ENCODE measurements at places on chromosomes 4 and X.

GRCh38 chr4:142380052-142380602 is 466.0 kb downstream of the INPP4B start:
- DNase-seq = no peak

GRCh38 chr4:56323327-56323726 is 64.0 kb downstream of the AASDH start:
- no peak for DNase-seq

DNA sequence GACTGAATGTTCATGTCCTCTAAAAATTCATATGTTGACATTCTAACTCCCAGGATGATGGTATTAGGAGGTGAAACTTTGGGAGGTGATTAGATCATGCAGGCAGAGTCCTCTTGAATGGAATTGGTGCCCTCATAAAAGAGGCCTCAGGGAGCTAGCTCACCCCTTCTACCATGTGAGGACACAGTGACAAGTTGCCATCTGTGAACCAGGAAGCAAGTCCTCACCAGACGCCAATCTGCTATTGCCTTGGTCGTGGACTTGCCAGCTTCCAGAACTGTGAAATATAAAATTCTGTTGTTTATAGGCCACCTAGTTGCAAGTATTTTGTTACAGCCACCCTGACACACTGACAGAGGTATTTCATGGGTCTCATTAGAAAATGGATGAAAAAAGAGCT is 28.5 kb upstream of the LONRF3 start:
- no peak for DNase-seq

DNA sequence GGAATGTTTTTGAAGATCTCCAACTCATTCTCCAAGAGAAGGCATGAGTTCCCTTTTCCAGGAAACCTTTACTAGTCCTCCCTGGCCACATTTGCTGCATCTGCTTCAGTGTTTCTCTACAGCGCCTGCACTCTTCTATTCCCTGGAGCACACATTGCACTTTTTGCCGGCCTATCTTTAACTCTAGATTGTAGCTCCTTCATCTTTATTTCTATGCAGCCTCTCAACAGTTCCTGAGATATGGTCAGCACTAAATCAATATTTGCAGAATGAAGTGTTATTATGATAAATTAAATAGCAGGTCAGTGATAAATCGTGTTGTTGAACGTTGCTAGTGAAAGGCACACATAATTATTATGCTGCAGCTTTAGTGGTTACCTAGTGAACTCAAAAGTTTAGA is 88.3 kb downstream of the VCX3A start:
- DNase-seq = no peak

DNA sequence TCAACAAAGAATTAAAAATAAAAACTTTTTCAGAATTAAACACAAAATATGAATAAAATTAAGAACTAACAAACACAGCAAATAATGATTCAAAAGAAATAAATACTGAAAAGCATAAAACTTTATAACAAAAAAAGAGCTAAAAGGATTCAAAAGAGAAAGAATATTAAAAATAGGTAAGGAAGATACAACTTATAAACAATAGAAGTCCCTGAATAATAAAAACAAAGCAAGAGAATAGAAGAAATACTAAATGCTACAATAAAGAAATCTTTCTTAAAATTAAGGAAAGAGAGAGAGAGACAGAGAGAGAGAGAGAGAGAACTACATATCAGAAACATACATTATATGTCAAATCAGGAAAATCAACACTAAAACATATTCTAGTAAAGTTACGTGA is 619.9 kb upstream of the SLIT2 start:
- DNase-seq = no peak

GRCh38 chrX:43953218-43953617 is 20.0 kb downstream of the NDP start:
- DNase-seq = no peak

- no peak for DNase-seq
Measured at GRCh38 chr4:86386201-86386600, 26.3 kb upstream of the MAPK10 start.

GRCh38 chrX:7889135-7889534 is 38.1 kb downstream of the PNPLA4 start:
- no peak for DNase-seq

DNA sequence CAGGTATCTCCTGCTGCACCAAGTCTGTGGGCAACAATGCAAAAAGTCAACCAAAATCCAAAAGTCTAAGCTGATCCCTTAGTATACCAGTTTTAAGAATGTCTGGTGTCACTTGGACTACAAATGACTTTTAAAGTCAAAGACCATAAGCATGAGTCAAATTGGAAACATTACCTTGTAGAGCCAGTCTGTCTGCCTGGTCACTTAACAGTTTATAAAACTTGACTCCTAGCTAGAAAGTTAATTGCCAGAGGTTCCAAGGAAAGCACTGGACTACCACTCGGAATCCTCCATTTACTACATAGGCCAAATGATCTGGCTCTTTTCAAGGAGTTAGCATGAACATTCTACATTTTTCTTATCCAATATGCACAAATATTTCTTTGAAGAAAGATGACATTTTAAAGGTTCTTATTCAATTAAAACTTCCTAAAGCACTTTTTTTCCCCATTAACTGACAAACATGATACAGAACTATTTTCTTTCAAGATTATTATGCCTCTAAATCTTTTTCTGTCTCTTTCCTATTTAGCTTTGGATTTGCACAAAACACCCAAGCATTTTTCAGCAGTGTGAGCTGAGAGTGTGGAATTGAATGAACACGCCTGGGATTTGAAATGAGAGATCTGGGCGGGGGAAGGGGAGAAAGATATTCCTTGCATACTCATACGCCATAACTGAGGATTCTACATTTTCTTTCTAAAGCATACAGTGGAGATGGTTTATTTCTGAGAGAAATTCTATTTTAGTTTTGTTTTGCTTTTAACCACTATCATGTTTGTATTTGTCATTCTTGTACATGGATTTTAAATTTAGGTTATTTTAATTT is 188.4 kb downstream of the SHROOM3 start:
- DNase-seq = no peak

DNA sequence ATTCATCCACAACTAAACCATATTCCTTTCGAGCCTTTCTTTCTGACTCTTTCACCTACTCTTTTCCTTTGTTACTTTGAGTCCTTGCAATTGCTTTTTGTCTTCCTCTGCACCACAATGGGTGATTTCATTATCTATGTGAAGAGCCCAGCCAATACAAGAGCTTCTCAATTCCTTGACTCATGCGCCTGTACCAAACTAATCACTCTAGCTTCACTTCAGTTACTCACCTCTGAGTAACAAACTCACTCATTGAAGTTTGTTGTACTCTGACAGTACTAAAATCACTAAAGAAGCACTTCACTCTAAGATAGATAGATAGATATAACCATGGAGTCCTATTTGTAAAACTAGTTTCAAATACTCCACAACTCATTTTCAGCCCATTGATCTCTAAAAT is 191.7 kb upstream of the EPHA5 start:
- DNase-seq = no peak

DNA sequence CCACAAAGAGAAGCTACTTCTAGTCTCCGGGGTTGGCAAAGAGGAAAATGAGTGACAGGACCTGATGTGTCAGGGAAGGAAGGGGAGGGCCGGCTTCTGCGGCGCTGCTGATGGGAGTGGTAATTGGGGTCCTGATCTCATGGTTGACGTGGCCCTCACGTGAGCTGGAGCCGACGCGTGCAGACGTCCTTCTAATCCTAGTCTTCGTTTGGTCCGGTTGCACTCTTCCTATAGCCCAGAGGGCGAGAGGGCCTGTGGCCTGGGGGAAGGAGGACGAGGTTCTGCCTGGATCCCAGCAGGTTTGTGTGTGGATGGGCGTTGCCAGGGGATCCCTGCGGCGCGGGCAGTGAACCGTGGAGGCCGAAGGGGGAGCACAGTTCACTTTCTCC is at the start of gene ARMCX1:
Gene ARMCX1 (plus strand): TSS at position 186 of the 389 bp plus-strand sequence. CDS start 2,384 bp downstream, outside the sequence.
- DNase-seq = peak; percentile 68

DNA sequence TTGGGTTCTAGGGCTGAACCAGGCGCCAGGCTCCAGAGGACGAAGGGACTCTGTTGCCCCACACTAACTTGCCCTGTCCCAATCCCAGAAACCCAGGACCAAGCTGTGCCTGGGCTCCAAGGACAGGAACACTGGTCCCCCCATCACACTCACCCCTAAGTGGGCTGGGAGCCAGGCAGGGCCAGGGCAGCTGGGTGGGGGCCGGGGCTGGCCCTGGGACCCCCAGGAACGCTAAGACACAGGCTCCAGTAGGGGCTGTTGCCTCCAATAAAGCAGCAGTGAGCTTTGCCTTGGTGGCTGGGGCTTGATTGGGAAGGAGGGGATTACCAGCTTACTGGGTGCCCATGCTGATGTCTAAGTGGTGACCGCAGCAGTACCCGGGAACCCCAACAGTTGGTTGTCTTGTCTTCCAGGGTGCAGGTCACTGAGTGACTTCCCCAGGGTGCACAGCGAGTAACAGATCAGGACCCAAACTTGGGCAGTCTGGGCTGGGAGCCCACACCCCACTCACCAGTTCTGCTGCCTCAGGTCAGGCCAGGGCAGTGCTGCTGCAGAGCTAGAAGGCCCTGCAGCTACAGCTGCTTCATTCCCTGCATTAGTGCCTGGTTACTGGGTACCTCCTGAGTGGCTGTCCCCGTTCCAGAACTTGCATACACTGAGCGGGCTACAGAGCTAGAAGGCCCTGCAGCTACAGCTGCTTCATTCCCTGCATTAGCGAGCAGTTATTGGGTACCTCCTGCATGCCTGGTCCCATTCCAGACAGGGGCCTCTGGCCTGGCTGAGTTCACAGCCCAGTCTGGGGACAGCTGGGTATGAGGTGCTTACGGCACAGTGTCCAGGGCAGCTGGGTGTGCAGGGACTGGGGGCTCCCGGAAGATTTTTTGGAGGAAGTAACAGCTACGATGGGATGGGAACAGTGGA is 9.4 kb upstream of the ADD1 start:
- no peak for DNase-seq

GRCh38 chr4:15878011-15878410 is 60.5 kb downstream of the FGFBP1 start:
- no peak for DNase-seq

DNA sequence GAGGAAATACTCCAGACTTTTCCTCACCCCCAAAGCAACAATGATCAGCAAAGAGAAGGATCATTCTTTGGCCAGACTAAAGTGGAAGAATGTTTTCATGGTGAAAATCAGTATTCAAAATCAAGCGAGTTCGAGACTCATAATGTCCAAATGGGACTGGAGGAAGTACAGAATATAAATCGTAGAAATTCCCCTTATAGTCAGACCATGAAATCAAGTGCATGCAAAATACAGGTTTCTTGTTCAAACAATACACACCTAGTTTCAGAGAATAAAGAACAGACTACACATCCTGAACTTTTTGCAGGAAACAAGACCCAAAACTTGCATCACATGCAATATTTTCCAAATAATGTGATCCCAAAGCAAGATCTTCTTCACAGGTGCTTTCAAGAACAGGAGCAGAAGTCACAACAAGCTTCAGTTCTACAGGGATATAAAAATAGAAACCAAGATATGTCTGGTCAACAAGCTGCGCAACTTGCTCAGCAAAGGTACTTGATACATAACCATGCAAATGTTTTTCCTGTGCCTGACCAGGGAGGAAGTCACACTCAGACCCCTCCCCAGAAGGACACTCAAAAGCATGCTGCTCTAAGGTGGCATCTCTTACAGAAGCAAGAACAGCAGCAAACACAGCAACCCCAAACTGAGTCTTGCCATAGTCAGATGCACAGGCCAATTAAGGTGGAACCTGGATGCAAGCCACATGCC is 89.7 kb downstream of the TET2 start:
- no peak for DNase-seq

DNA sequence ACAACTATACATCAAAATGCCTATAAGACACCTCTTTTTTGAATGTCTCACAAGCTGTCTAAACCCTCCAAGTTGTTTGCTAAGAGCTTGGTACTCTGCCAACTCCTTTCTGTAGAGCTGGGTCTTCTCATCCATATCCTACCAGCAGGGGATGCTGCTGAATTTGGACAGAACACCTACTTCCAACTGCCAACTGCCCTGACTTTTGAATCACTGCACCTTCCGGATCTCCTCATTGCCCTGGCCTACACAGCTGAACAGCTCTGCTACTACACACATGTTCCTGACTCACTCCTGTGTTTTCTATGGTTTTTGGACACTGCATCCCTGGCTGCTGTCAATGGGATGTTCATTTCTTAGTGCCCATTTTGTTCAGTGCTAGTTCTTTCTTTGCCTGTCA is 18.7 kb downstream of the FAM184B start:
- peak; percentile 20 for DNase-seq

DNA sequence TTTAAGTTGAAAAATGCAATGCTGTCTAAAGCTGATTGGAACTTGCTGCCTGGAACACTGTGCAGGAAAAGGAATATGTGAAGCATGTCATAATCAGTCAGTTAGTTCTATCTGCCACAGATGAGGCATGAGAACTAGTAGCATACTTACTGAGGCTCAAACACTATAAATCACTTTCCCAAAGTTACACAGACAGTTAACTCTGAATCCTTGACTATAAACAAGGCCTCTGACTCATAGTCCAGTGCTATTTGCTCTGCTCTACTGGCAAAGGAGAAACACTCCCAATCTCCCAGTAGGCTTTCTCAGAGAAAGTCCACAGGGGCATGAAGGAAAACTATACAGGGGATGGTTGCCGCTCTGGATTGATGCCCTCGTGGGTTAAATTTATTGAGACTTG is 2078.4 kb upstream of the TENM3 start:
- no peak for DNase-seq

GRCh38 chrX:69489625-69490024 is 14.5 kb upstream of the NALF2 start:
- no peak for DNase-seq

DNA sequence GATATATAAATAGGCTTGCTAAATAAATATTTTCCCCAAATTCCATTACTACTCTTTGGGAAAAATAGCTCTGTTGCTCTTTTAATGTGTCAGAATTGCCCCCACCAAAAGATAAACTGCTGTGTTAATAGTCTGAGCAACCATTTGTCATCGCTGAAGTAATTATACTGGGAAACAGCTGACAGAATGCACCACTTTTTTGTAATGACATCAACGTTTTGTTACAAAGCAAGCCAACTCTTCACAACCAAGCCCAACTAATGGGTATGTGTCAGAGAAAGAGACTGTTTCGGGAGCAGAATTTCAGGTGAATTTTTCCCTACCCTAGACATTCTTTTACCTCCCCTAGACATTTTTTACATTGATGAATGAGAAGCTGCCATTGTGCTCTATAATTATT is 405.0 kb upstream of the MAGEB18 start:
- no peak for DNase-seq

DNA sequence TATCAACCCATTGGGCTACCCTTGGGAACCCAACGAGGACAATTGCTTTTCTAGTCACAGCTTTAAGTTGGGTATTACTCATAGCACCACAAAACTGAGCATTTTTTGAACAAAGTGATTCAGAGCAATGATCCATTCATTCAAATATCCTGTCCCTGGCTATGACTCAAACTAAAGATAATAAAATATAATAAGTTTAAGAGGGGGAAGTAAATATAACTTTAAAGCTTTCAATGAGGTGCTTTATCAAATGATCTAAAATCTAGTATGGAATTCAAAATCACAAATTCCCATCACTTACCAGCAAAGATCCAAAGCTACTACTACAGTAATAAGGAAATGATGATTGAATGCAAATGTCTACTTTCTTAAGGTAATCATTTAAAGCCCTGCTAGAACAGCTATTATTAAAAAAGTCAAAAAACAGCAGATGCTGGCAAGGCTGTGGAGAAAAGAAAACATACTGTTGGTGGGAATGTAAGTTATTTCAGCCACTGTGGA is 39.8 kb upstream of the S100G start:
- DNase-seq = no peak

- DNase-seq = no peak
Measured at GRCh38 chrX:105282077-105282476, 61.6 kb upstream of the TEX13A start.

GRCh38 chr4:153465140-153465539 is 1.0 kb upstream of the TMEM131L start:
- DNase-seq = no peak

- DNase-seq = no peak
Measured at GRCh38 chr4:33187035-33187434, 2466.9 kb downstream of the PCDH7 start.

Measured in DMS79 treated with DMSO at 0.1 percent for 48 hours (cell line).